Activated naive CD8-positive, alpha-beta T cell treated with anti-CD3 and anti-CD28 coated beads, Interleukin-2, amount 50 U/mL, for 24 hours (primary cell): ENCODE measurements at places on chromosomes 16 and 17.
A peak's percentile ranks its signal among the peaks of the same experiment; 100 is the strongest.

DNA sequence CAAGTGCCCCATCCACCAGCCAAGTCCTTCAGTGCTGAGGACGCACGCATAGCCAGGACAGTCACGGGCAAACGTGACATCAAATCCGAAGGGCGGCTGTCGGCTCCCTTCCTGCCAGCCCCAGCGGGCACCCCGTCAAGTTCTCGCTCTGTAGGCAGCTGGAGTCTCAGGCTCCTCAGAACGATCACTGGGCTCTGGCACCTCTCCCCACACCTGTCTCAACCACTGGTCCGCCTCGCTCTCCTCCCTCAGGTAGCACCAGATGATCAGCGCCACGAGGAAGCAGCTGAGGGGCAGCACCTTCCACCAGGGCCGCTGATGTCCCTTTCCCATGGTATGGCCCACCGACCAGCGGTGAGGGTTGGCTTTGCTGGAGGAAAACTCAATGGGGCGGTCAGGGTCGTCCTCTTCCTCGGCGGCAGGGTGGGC lies 422 bp downstream of the UQCC4 start:
- peak; percentile 16 for DNase-seq

- no peak for DNase-seq
Measured at GRCh38 chr16:12099451-12100123, 123.1 kb downstream of the SNX29 start.

GRCh38 chr16:28108590-28109247 lies 45.2 kb upstream of the GSG1L start:
- no peak for DNase-seq

GRCh38 chr17:75287221-75287620 lies 2.0 kb downstream of the SLC25A19 start:
- DNase-seq = no peak

GRCh38 chr17:32936894-32937500 lies 9.0 kb downstream of the TMEM98 start:
- DNase-seq = peak; percentile 67

DNA sequence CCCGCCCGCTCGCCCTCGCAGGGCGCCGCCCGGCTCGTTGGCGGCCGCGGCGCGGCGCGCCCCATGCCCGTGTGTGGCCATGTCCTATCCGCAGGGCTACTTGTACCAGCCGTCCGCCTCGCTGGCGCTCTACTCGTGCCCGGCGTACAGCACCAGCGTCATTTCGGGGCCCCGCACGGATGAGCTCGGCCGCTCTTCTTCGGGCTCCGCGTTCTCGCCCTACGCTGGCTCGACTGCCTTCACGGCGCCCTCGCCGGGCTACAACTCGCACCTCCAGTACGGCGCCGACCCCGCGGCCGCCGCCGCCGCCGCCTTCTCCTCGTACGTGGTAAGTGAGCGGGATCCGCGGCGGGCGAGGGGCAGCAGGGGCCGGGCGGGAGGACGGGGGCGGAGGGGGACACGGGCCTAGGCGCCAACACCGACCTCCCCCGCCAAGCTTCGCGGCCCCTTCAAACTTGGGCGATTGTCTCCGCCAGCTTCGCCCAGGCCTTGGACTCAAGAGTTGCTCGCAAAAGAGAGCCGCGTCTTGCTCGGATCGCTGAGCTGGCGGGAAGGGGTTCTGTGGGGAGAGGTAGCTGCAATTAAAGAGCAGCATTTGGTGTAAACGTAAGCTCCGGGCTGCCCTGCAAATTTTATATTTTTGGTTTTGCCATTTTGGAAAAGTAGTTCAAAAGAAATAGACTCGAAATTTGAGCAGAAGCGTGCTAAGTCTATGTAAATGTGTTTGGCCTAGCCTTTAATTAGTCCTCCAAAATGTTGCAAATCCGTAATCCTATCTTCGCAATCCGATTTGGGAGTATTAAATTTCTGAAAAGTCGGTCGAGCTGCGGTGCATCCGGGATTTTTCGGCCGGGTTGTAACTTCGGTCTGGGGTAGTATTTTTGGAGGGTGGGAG lies 702 bp downstream of the IRX5 start:
- DNase-seq = no peak

GRCh38 chr17:79541056-79541850 lies 69.6 kb downstream of the RBFOX3 start:
- DNase-seq = no peak

- no peak for DNase-seq
Measured at GRCh38 chr17:44688200-44688599, 1.4 kb downstream of the CCDC43 start.

GRCh38 chr17:352421-353212 lies at the start of gene RPH3AL:
Gene RPH3AL (minus strand): TSS chr17:352807. CDS start chr17:327543, 25,264 bp downstream.
- no peak for DNase-seq

DNA sequence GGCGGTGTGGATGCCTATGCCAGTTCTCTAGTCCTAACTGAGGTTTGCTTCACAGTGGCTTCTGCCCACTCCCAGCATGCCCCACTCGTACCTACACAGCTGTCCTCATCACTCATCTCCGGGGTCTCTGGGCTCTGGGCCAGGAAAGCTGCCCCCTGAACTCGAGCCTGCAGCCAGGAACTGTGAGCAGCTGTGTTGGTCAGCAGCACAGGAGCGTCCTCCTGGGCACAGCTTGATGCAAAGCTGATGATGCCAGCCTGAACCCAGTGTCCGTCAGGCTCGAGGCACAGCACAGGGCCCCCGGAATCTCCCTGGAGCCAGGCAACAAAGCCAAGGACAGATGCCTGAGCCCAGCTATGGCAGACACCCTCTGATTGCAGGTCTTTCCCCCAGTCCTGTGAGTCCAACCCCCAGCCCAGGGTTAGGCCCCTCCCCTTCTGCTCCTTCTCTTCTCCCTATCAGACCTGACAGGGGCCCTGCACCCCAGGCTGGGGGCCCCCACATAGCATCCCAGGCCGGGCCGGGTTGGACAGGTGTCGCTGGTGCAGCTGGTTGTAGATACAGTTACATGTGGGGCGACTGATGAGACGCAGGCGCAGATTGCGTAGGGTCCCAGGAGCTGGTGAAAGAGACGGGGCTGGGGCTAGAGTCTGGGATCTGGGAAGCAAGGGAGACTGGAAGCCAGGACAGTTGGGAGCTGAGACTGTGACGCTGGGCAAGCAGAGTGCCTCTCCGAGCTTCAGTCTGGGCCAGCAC lies 2.7 kb downstream of the PRSS53 start:
- DNase-seq = no peak
